H9 (cell line): ENCODE measurements at places on chromosomes 13 and 19. TPM values are rescaled to one million over a fixed set of nuclear protein-coding genes. Genes with fewer than 3 reads are reported as not detected.

SCGB2B2 gene
- total RNA-seq = not detected in 2 replicates

PLVAP gene
- total RNA-seq = not detected in 2 replicates

KLK15 gene
- not detected in 2 replicates for total RNA-seq

PROZ gene
- not detected in 2 replicates for total RNA-seq

RGL3 gene
- total RNA-seq = 58.5 and 65.9 TPM in 2 replicates

ADGRE3 gene
- total RNA-seq = not detected in 2 replicates

FCAR gene
- total RNA-seq = not detected in 2 replicates

LSM14A gene
- 196 and 199 TPM in 2 replicates for total RNA-seq

EDDM13 gene
- not detected in 2 replicates for total RNA-seq

MYO16 gene
- not detected in 2 replicates for total RNA-seq

IQCN gene
- 0.39 and 0.48 TPM in 2 replicates for total RNA-seq

CABP5 gene
- total RNA-seq = not detected in 2 replicates

PSG11 gene
- total RNA-seq = not detected in 2 replicates

LYPD5 gene
- 0.50 TPM in 2 replicates for total RNA-seq

CGB5 gene
- not detected in 2 replicates for total RNA-seq

GAS6 gene
- total RNA-seq = 19.5 and 20.5 TPM in 2 replicates

ATXN8OS gene
- total RNA-seq = not detected in 2 replicates

CEACAM19 gene
- 3.5 and 4.6 TPM in 2 replicates for total RNA-seq

SERTAD1 gene
- 7.9 and 9.3 TPM in 2 replicates for total RNA-seq

ASF1B gene
- 46.6 and 46.8 TPM in 2 replicates for total RNA-seq

ZNF723 gene
- total RNA-seq = not detected in 2 replicates

DAND5 gene
- total RNA-seq = 0.11 and 0.13 TPM in 2 replicates

RNF17 gene
- not detected in 2 replicates for total RNA-seq

ALOX5AP gene
- total RNA-seq = not detected in 2 replicates

NLRP9 gene
- total RNA-seq = not detected in 2 replicates

STK24 gene
- 131 and 134 TPM in 2 replicates for total RNA-seq

EXOC3L2 gene
- 0.61 TPM in 2 replicates for total RNA-seq

EFNA2 gene
- total RNA-seq = 14.3 TPM in 2 replicates

DOHH gene
- 16.5 and 18.1 TPM in 2 replicates for total RNA-seq

MCF2L gene
- total RNA-seq = 17.0 and 18.5 TPM in 2 replicates

KLF1 gene
- total RNA-seq = 0.37 and 0.53 TPM in 2 replicates

TMEM272 gene
- total RNA-seq = not detected in 2 replicates

CDX2 gene
- total RNA-seq = not detected in 2 replicates

NDFIP2 gene
- total RNA-seq = 26.5 and 31.0 TPM in 2 replicates

ANGPTL8 gene
- not detected in 2 replicates for total RNA-seq

SWSAP1 gene
- 3.8 and 5.2 TPM in 2 replicates for total RNA-seq

RDH8 gene
- 0.13 TPM in 1 of 2 replicates, not detected in the other for total RNA-seq

SLC17A7 gene
- 1.1 and 1.3 TPM in 2 replicates for total RNA-seq

NRTN gene
- 4.5 and 4.6 TPM in 2 replicates for total RNA-seq

ATP8B3 gene
- 8.7 and 9.6 TPM in 2 replicates for total RNA-seq

PCDH17 gene
- total RNA-seq = 0.37 and 0.52 TPM in 2 replicates

MEF2B gene
- total RNA-seq = 1.3 TPM in 2 replicates

S1PR5 gene
- total RNA-seq = 7.1 and 8.1 TPM in 2 replicates

LMTK3 gene
- 14.4 and 15.2 TPM in 2 replicates for total RNA-seq

CAPN12 gene
- 10.3 and 10.5 TPM in 2 replicates for total RNA-seq

SIGLEC11 gene
- not detected in 2 replicates for total RNA-seq

CEACAM7 gene
- not detected in 2 replicates for total RNA-seq

RXFP2 gene
- not detected in 2 replicates for total RNA-seq
